ENCODE measurements at places on chromosomes 12 and 14.

GRCh38 chr14:91311284-91311662, 66.8 kb upstream of the GPR68 start:
- DNase-seq = no peak

- DNase-seq = no peak
Measured at GRCh38 chr14:56895154-56895553, 84.9 kb upstream of the OTX2 start.

- DNase-seq = no peak
Measured at GRCh38 chr14:31251028-31251958, 43.7 kb upstream of the HECTD1 start.

GRCh38 chr12:11877869-11878780, 192.6 kb upstream of the BCL2L14 start:
- no peak for DNase-seq

GRCh38 chr12:120529641-120530417, 871 bp upstream of the COQ5 start:
- no peak for DNase-seq

- no peak for DNase-seq
Measured at GRCh38 chr12:31785318-31785717, 56.5 kb upstream of the AMN1 start.

DNA sequence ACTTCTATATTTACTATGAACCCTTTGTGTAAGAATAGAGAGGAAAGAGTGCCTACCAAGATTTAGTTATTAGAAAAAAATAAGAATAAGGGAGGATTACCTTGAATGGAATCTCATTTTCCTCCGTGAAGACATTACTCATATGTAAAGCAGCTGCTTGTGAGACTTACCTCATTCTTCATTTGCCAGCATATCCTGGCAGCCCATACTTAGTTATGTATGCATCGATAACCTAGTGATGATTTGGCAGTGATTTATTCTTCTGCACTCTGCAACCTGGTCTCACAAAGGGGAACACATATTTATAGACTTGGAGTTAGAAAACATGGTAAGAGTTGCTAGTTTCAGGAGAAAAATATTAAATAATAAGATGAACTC, 56.8 kb downstream of the LRFN5 start:
- DNase-seq = no peak

- DNase-seq = no peak
Measured at GRCh38 chr12:112573141-112573540, 154.4 kb downstream of the PTPN11 start.
